ENCODE measurements at places on chromosomes 3 and 15.

DNA sequence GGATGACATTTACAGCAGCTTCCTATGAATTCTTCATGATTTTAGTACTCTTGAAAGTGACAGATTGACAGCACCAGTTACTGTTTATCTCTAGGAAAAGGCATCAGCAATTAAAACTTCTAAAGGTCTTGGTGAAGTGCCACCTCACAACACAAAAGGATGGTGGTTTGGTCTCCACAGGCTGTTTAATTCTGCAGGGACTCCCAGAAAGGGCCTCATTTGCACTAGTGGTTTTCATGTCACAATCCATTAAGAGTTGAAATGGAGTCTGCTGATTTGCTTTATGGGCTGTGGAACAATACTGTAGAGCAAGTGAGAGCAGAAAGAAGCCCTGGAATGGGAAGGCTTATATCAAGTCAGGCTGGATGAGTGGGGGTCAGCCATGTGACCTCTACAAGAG, 225.3 kb upstream of the KCNMB2 start:
- no peak for DNase-seq

GRCh38 chr3:191066669-191067068, 132.4 kb upstream of the OSTN start:
- no peak for DNase-seq

DNA sequence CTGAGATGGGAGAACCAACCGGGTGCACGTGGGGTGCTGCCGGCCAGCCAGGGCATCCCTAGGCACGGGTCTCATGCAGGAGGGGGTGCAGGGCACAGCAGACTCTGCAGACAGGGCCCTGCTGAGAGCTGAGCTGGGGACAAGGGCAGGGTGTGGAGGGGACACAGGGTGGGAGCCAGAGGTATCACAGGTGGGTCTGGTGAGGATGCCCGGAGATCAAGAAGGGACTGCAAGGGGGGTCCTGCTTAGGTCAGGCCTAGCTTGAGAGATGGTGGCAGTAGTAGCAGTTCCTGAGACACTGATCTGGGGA, 39.5 kb upstream of the PRR23E start:
- DNase-seq = no peak

- no peak for DNase-seq
These were observed 47.1 kb downstream of the DAPK2 start for GRCh38 chr15:63999177-63999576.

DNA sequence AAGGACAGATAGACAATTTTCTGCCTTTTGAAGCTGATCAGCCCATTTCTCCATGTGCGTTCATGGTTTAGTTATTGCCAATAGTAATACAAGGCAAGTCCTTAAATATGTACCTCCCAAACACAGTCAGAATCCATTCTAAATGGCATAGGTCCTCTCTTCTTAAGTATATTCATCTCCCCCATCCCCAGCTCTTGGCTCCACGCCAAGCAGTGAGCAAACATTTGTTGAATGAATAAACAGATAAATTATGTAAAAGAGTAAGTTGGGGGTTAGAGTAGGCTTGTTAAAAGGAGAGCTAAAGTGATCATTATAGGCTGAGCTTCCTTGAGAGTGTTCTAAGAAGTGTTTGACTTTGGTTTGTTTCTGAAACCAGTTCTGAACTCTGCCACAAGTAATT, 241.3 kb downstream of the ITPR1 start:
- DNase-seq = no peak

DNA sequence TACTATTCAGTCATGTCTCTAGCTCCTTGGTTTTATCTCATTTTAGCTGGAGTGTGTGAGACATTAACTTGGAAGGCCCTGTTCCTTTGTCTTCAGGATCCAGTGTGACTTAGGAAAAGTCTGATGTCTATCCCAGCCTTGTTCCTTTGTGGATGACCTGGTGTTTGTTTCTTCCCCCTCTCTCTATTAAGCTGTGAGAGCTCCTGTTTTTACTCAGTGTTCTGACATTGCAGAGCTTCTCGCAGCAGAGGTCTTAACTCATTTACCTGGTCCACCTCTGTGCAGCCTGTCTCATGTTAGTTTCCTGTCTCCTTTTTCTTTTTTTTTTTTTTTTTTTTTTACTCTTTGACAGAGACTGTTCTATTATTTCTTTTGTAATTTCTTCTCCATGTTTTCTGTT, 43.1 kb downstream of the KLF13 start:
- no peak for DNase-seq

DNA sequence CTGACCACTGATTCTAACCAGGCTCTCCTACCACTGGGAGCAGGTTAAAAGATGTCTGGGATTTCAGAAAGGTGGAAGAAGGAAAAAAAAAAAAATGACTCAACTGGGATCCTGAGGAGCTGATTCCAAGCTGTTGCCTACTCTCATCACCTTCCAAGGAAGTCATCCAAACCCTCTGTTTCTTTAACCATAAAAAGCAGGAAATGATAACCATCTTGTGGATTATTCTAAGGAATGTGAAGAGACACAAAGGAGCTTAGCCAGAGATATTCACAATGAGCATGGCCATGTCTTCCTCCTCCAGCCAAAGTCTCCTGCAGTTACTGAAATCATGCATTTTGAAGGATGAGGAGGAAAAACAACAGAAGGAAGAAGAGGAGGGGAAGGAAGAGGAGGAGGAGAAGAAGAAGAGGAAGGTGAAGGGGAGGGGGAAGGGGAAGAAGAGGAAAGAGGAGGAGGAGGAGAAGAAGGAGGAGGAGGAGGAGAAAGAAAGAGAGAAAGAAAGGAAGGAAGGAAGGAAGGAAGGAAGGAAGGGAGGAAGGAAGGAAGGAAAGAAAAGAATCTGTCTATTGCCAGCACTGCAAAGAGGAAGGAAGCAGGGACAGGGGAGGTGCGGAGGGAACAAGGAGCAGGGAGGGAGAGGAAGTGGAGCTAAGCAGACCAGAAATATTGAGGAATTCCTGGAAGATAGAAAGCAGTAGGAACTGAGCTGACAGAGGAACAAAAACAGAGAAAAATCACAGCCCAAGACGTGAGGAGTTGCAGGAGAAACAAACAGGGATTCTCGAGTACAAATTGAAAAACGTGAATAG, 229.2 kb downstream of the UACA start:
- no peak for DNase-seq

DNA sequence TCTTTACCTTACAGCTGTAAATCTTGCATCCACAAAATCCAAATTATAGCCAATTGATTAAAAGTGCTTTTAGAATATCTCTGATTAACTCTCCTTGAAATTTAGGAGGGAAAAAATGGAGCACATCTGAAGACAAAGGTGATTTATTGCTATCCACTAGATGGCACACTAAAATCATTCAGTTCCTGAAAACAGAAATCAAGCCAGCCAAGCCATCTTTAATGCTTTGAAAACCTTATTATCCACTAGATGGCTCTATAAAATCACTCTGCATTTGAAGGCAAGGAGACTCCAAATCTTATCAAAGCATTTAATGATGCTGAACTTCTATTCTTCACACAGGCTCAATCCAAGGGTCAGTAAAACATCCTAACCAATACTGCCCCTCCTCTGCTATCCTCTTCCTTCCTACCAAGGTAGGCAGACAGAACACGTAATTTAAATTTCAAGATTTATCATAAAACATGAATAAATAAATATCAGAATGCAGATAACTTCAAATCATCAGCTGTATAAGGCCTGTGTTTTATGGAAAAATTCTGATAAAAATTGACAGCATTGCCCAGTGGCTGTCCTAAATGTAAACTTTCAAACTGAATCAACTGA, 48.4 kb downstream of the GOLIM4 start:
- no peak for DNase-seq

DNA sequence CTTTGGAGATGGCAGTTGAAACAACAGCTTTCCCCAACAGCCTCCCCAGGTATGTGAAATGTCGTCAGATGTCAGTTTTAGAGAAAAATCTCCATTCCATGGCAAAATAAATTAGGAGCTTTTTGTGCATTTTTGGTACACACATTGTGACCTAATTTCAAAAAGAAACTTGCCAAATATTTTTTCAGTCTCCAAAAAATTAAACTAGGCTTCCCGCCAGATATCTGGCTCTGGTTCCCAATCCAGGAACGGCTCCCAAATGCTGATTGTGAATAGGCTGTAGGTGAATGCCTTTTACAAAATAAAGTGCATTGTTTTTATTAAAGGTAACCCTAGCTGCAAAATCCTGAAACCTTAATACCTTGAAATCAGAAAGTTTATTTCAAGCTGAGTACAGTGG, 10.9 kb downstream of the KCNAB1 start:
- no peak for DNase-seq

DNA sequence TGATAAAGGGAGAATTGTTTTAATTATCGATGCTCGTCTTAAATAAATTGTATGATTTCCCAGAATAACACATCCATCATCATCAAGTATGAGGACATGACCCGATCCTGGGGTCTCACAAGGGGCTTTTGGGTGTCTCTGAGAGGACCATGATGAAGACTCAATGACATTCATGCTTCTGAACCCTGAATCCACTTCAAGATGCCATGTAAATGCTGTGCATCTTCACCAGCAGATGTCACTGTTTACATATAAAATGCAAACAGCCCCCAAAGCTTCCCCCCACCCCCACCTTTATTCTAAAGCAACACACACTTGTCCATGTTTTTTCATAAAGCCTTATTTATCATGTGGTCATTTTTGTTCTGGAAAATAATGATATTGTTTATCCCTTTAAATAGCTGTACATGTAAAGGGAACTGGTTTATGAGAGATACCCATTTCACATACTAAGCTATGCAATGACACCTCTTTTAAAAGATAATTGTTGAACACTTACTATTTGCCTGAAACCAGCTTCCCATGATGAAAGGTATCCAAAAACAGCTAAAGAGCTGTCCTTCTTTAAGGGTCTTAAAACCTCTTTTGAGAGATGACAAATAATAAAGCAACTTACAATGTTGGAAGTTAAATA, 69.7 kb upstream of the UBE3A start:
- DNase-seq = peak; percentile 28

DNA sequence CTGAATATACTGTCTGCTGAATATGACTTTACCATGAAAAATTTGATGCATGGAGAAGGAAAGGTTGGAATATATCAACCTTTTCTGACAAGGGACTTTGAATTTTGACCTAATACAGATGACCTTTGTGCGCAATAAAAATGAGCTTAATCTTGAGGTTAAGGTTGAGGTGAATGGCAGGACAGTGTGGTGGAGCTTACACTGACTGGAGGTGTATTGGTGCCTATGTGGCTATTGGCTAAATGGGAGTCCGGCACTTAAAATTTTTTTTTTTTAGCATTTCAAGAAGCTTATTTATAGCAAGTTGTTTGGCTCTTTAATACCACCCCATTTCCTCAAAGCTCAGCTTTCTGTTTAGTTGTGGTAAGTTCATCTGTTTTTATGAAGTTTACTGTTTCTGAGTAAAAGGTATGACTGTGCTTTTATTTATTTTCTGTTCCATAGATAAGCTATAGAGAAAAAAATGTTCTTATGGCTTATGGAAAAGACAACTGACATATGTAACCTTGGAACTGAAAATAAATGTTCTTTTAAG, 15.2 kb downstream of the CDIN1 start:
- no peak for DNase-seq

DNA sequence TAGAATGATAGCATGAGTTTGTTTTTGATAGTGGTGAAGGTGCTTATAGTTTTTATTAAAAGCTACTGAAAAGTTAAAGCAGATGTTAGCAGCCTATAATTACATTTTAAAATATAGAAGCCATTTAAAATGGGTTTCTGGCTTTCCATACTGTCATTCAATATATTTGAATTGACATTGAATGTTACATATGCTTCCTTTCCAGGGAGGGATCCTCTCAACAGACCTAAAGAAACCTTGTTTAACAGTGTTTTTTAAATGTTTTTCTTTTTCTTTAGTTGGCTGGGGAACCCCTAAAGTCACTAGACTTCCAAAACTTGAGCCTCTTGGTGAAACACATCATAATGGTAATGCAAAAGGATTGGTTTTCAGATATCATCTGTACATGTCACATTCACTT, 12.2 kb downstream of the DHFR2 start:
- DNase-seq = no peak

DNA sequence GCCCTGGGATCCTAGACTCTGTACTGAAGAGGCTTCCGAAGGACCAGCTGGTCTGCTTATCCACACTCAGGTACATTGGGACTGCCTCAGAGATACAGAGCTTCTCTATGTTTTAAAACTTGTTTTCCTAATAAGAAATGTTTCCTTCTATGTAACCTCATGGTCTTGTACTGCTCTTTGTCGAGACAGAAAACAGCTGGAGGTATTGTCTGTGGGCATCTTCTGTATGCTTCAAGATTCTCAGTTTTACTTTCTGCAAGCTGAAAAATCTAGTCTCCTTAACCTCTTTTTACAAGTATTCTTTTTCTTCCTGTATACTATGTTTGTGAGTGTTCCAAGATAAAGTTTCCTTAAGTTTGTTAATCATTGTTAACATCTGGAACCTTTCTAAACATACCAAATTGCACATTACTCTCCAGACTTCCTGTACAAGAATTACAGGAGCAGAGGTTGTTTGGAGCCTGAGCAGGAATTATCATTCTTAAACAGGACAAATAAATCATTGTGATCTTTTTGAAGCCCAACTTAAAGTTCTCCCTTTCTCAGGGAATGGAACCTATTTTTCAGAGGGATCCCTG, 358.3 kb upstream of the CFAP20DC start:
- no peak for DNase-seq

GRCh38 chr15:60800299-60801072, 321.5 kb upstream of the ICE2 start:
- DNase-seq = no peak

DNA sequence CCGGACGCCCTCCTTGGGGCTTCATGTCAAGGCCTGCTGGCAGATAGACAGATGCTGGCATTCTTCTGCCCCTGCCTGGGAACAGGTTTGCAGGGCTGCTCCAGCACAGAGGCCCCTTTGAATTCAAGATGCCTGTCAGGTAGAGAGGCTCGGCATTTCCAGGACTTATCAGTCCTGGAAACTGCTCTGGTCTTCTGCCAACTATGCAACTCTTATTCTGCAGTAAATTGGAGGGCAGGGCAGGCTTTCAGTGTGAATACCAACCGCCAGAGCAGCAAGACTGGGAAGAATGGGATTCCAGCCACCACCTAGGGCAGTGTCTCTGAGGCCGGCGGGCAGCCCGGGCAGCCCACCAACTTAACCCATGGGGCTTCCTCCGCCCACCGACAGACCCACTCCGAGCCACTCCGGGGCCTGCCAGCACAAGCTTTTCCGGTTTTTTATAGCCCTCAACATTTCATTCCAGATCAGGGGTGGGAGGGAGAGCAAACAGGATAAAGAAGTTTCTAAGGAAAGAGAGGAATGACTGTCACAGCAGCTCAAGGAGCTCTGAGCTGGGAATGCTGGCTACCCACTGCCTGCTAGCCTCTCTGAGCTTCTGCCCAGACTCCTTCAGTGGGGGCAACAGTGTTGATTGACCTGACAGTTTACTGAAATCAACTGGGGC, 140.9 kb downstream of the NTRK3 start:
- DNase-seq = no peak

GRCh38 chr3:123799544-123800361, 84.4 kb downstream of the MYLK start:
- no peak for DNase-seq

- DNase-seq = no peak
These were observed 213.2 kb upstream of the IL12A start for GRCh38 chr3:159775372-159775961.

GRCh38 chr3:127747751-127748521, 74.4 kb downstream of the MGLL start:
- no peak for DNase-seq

All from D721Med (cell line).